ENCODE measurements at places on chromosomes 1 and 21.

DNA sequence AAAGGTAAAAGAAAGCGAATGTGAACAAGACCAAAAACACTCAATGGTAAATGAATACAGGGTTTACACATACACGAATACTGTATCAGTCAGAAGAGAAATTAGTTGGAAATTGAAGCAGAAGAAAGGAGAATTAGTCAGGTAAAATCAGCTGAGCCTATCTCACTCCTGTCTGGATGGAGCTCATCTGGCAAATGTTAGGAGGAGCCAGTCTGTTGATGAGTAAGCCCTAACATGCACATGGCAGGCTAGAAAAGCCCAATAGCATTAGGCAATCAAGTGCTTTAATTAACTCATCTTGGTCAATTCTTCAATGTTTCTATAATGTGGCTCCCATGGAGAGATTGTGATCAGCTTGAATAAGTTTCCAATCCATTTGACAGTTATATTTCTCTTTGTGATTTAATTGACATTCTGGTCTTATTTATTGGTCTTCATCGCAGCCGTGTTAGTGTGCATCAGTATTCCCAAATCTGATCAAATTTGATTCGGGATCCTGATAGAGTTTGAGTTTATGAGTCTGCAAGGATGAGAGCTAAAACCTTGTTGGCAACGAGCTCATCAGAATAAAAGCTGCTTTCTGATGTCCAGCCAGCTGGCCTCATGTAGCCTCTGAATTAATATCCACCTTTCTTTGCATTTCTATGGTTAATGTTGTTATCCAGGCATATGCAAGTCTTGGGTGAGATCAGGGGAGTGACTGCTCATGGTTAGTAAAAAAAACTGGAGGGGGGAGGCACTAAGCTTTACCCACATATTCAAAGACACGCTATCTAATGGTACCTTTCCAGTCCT, 22.1 kb upstream of the KCNA10 start:
- no peak for DNase-seq

DNA sequence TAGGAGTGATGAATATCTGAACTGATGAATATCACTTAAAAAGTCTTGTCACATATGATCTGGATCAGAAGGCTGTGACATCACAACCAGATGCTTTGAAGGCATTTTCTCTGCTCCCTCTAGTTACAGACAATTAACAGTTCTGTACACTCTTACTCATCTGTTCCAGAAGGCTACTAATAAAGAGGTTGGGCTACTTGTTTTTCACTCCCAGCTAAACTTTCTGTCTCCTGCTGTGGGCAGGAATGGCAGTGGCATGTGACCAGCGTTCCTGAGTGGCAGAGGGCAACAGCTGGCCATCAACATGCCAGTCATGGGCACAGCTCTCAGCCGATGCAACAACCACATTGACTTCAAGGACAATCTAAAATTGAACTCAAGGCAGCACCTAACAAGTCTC, 66.7 kb downstream of the SLC45A1 start:
- DNase-seq: no peak

- DNase-seq: no peak
These were observed 34.0 kb downstream of the KCNJ15 start for GRCh38 chr21:38290809-38291208.

DNA sequence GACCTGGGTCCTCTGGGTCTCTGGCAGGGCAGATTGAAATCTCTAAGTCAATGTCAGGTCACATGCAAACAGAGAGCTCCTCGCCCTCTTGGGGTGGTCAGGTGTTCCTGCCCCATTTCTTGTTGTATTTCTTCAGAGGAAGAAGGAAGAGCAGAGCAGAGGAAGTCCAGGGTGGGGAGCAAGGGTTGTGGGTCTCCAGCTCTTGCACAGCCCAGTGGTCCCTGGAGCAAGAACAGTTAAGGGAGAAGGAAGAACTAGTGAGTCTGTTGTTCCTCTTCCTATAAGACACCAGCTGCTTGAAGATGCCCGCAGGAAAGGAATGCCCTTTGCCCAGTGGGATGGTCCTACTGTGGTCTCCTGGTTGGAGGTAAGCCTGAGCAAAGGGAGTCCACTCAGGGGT, 26.3 kb downstream of the MYOG start:
- DNase-seq: no peak
